ACHN (cell line): ENCODE measurements at places on chromosomes 4 and X.

DNA sequence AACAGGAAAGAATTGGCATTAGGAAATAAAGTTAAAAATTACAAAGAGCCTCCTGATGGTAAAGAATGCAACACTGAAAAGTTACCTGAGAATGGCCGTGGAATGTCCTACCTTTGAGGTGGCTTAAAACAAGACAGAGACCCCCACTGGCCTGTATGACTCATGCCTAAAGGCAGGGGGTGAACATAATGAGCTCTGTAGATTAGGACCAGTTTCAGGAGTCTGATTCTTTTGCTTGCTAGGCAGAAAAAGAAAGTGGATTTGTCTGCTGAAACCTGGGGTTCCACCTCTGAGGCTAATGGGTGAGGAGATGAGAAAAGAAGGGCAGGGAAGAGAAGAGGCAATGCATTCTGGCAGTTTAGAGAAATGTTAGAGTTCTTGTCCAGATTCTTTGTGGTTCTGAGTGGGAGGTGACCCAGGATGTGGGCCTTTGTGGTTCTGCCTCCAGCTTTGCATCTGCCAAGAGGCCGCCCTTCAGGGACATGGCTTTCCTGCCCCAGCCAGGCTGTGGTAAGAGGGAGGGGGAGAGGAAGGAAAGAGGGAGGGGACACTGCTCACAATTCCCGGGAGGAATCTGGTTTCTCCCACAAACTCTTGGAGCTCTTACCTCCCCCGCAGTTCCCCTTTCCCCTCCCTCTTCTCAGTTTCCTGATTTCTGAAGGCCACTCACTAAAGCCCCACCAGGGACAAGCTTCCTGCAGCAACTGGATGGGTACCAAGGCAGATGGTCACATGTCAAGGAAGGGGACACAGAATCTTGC, 109.6 kb downstream of the EFNB1 start:
- DNase-seq = no peak

- DNase-seq = no peak
Measured at GRCh38 chr4:87071401-87071800, 136.6 kb downstream of the AFF1 start.

DNA sequence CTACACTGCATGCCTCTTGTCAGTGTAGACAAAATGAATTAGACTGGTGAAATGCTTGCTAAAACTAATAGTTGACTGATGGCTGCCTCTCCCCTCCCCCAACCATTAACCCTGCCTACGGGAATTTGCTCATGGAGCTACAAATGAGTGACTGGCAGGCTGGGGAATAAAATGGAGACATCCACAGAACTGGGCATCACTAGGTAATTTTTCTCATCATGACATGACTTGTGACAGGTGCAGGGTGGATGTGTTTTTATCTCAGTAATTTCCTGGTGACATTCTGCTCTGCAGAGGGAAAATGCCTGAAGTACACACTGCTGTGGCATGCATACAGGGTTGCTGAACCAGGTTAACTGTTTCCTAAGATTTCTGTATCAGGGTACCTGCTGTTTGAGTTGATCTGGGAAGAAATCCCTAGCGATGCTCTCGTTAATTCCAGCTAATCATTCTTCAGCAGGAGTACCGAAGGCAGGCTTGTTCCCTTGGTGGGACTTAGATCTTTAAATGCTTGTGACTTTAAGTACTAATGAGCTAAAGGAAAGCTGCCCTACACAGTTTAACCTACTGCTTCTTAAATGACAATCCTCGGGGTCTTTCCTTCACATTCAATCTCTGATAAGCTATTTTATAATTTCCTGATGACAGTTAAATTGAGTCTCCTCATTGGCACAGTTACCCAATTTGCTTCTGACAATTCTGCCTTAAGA, 376.3 kb upstream of the LCORL start:
- DNase-seq = no peak

- no peak for DNase-seq
Measured at GRCh38 chr4:19425146-19425545, 826.6 kb upstream of the SLIT2 start.

DNA sequence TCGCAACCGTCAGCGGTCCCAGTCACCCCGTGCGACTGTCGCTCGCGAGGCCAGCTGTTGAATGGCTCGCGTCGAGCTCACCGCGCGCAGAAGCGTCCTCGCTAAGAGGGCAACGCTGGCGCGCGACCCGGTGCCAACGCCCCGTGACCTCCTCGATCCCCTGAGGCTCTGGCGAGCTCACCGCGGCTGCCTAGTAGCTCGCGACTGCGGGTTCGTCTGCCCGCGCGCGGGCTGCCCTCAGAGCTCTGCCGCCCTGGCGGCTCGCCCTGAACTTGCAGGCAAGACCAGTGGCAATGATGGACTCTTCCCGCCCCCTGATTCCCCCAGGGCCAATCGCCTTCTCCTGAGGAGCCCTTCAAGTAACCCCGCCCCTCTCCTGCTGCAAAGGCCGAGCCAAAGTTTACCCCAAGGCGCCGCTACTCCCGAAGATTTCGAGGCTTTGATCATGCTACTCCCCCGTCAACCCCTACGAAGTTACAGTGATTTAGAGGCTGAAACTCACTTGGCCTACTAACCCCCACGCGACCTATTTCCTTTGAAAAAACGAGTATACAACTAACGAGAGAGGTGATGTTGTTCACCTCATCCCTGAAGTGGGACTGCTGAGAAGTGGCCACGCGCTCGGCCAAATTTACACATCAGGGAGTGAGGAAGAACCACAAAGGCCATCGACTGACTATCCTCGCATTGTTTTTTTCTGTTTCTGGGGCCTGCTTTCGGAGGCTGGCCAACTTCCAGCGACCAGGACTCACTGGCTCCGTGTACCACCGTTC, 37.5 kb downstream of the PGRMC1 start:
- DNase-seq = no peak

GRCh38 chrX:136322064-136322463, 21.3 kb downstream of the ADGRG4 start:
- no peak for DNase-seq

DNA sequence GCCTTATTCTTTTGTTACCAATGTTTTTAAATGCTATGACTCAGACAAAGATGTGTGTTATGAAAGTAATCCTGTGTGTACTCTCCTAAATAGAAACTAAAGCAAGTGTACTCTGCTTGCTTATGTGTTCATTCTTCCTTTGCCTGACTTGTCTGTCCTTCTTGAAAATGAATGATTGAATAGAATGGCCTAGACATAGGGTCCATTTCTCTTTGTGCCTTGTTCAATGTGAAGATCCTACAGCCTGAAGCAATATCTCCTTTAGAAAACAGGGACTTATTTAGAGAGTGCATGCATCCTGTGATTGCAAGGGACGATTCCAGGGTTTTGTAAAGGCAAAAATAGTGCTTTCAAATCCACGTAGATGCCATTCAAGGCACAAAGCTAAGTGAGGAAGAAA, 343.6 kb upstream of the TACR3 start:
- no peak for DNase-seq

DNA sequence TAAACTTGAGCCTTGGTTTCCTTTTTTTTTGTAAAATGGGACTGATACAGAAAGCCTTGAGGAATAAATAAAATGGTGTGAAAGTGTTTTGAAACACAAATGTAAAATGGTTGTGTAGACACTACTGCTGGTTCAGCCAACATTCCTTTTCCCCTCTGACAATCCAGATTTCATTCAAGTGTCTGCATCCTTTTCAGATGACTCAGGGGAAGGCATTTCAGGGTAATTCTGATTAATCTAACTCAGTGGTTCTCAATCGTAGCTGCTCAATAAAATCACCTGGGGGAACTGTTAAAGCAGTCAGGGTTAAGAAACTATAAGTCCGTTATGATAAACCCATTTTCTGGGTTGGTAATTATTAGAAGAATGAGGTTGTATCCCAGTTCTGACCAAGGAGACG, 4.6 kb downstream of the ARHGAP10 start:
- DNase-seq = peak; percentile 86

DNA sequence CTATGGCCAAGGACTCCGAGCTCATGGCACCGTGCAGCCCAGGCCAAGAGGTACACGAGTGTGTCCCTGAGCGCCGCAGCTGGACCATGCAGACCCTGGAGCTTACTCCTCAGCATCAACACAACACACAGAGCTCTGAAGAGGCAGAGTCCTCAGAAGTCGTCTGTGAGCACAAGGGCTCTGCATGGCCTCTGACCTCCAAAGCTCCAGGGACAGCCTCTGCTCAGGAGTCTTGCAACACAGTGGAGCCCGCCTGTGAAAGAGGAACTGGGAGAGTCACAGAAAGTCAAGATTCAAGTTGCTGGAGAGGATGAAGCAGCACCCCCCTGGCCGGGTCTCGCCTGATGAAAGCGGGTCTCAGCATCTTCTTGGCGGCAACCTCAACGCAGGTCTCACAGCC, 2.9 kb downstream of the LRPAP1 start:
- no peak for DNase-seq

GRCh38 chr4:163611784-163612445, 117.4 kb downstream of the TMA16 start:
- DNase-seq = no peak

DNA sequence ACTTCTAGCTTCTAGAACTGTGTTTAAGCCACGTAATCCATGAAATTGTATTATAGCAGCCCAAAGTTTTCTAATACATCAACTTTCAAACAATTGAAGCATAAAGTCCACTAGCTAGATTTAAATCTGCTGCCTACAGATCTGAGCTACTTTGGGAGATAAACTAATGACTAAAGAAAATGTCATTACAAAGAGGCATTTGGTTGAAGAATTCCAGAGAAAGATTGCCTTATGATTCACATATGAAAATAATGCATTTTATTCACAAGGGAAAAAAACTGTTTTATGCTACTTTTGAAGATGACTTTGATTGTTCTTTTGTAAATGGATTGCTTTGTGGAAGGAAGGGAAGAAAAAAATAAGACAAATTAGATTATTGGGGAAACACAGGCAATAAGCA, 124.1 kb upstream of the SLIT2 start:
- DNase-seq = no peak

DNA sequence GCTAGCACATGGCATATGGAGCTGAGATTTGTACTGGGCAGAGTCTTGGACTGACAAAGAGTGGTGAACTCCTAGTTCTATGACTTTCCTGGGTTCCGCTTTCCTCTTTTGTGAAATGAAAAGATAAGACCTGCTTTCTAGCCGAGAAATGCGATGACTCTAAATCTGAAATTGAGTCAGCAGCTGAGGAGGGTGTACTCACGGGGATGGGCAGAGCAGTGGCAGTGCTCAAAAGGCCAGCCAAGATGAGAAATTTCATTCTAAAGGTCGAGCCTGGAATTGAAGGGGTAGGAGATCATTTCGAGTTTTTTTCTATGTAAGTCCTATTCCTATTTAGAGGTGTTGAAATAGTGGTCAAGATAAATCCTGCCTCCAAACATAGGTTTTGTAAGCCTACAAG, 47.0 kb downstream of the NUDT9 start:
- no peak for DNase-seq

GRCh38 chrX:78283511-78283910, 43.9 kb downstream of the CYSLTR1 start:
- no peak for DNase-seq

- DNase-seq = no peak
Measured at GRCh38 chr4:74543231-74543781, 98.4 kb downstream of the AREG start.

GRCh38 chr4:86058621-86059020, 301.2 kb downstream of the MAPK10 start:
- no peak for DNase-seq

- DNase-seq = no peak
Measured at GRCh38 chr4:154741131-154741665, 2.6 kb upstream of the LRAT start.

- DNase-seq = no peak
Measured at GRCh38 chrX:20980426-20980825, 393.8 kb upstream of the CNKSR2 start.

- DNase-seq = no peak
Measured at GRCh38 chr4:25842229-25842845, 20.5 kb downstream of the SEL1L3 start.

DNA sequence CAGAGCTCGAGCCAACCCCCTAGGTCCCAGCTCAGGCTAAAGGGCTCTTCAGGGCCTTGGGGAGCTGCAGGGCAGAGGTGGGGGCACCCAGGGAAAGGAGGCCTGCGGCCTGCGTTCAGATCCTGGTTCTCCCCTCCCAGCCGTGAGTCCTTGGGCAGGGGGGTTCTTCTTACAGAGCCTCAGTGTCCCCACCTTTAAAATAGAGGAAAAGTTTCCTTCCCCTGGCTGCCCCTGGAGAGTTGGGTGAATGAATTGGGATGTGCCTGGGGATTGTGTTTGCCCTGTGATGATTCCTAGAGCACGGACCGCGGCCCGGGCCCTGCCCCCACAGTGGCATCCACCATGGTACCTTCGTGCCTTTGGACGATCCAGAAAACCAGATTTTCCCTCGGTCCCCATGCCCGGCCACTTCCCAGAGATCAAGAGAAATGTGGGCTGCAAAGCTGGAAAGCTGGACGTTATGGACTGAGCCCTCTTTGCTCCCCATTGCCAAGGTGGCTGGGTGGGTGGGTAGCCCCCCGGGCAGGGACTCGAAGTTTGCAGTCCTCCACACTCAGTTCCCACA, 11.4 kb downstream of the HTRA3 start:
- DNase-seq = no peak

- DNase-seq = no peak
Measured at GRCh38 chrX:10110984-10111363, 45.8 kb upstream of the CLCN4 start.

DNA sequence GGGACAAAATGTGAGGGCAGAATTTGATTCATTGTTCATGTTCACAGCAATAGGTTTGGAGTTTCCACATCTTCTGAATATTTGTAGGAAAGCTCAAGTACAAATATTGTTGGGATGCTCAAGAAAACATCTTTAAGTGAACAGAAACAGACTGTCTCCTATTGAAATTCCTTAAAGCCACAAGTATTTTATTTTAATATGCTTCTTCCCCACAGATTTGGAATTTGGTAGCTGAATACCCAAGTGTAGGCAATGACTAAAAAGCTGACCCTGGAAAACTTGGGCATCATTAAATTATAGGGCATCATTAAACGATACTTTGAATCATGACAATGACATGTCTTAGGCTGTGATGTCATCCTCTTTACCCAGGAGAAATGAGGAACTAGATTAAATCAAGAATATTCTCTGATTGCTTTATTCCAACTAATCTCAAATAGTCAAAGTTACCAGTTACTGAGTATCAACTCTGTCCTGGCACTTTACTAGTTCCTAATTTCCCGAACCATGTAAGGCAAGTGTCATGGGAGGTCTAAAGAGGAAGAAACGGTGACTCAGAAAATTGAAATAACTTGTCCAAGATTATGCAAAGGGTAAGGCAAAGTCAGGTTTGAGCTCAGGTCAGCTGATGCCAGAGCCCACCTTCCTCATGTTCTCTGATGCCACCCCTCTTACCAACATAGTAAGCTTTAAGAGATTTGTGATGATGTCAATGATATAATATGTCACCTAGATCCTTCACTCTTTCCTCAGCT, 223.1 kb upstream of the LEF1 start:
- no peak for DNase-seq
